Naive thymus-derived CD4-positive, alpha-beta T cell (primary cell): ENCODE measurements at places on chromosomes 5 and 9. TPM values are rescaled to one million over a fixed set of nuclear protein-coding genes. Genes with fewer than 3 reads are reported as not detected.

NEUROG1 gene
- not detected for total RNA-seq

S100Z gene
- not detected for total RNA-seq

SPACA9 gene
- 2.5 TPM for total RNA-seq

PCDHGB3 gene
- total RNA-seq, result 0.24 TPM

LECT2 gene
- not detected in 2 replicates for total RNA-seq

PTPN3 gene
- not detected for total RNA-seq

PCDHB14 gene
- not detected in 2 replicates for total RNA-seq

TICAM2 gene
- total RNA-seq, result 3.7 TPM

DNA sequence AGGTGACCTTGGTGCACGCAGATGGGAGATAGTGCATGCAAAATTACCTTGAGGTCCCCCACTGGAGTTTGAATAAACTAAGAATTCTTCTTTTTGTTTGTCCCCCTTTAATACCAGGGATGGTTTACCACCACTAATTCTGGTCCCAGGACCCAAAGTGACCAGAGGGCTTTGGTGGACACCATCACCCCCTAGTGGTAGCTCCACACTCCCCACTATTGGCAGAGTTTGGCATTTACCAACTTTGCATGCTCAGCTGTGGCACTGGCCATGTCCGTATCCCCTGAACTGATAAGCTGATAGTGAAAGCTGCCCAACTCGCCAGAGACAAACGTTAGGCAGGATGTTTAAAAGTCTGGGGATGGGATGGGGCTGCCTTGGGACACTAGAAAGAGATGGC lies 3.3 kb downstream of the ASTN2 start:
- H3K27ac ChIP-seq, result no peak overlapping the region
- H3K4me1 ChIP-seq, result no peaks in the 10 kb centered on the region
- no peaks in the 10 kb centered on the region for H3K27me3 ChIP-seq

- no peaks in the 10 kb centered on the region for H3K4me1 ChIP-seq
- no peaks in the 10 kb centered on the region for H3K27me3 ChIP-seq
- H3K4me3 ChIP-seq, result no peak overlapping the region
- no peak overlapping the region for H3K27ac ChIP-seq
- no peaks in the 10 kb centered on the region for H3K36me3 ChIP-seq
Observed at GRCh38 chr5:58849921-58850667, 267.2 kb downstream of the RAB3C start.

DNA sequence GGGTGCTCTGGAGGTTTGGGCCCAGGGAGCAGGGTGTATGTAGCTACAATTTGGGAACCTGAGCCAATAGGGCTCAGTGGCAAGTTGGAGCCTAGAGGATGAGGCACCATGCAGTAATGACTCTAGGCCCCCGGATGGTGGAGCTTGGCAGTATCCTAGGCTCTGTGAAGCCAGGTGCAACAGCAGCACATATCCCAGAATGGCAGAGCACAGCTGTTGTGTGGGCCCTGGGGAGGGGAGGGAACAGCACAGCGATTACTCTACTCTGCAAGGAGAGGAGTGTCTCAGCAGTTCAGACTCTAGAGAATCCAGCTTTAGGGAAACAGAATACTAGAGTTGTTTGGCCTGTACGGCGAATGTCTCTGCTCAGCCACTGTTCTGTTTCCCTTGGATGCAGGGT lies 56.1 kb downstream of the LRRTM2 start:
- no peaks in the 10 kb centered on the region for H3K4me1 ChIP-seq
- H3K27ac ChIP-seq, result no peak overlapping the region
- no peak overlapping the region for H3K4me3 ChIP-seq
- no peaks in the 10 kb centered on the region for H3K36me3 ChIP-seq
- no peak for DNase-seq

DNA sequence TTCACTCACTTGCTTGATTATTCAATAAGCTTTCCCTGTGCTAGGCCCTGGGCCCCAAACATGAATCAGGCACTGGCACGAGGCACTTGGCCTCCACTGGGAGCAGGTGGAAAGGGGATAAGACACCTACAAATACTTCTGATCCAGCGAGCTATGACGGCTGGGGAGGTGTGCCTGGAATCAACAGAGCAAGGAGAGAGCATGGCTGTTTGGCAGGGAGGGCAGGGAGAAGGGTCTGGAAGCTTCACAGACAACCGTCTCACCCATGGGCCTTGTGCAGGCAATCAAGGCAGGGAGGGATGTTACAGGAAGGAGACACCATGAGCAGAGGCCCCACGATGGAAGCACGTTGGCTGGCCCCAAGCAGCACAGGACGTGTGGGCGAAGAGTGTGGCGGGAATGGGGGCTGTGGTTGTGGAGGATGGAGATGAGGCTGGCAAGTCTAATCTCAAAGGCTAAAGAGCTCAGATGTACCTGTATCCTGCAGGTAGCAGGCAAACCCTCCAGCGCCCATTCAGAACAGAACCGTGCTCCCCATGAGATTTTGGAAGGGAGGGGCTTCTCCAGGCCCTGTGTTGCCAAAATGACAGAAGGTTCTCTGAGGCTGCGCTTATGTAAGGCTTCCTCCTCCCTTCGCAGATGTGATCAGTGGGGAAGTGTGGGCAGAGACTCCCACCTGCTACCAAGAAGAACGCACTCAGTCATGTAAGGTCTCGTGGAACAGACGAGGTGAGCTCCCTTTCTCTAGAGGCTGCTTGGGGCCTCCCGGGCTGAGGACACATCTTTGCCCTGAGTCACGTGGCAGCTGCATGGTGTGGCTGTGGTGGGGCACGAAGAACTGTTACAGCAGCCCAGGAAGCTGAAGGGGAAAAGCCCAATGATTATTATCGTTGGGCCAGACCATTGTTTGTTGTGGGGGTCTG lies 189.7 kb downstream of the DAB2IP start:
- H3K4me1 ChIP-seq, result no peaks in the 10 kb centered on the region
- H3K4me3 ChIP-seq, result no peak overlapping the region
- DNase-seq, result no peak
- no peaks in the 10 kb centered on the region for H3K36me3 ChIP-seq
- H3K27ac ChIP-seq, result no peak overlapping the region

DNA sequence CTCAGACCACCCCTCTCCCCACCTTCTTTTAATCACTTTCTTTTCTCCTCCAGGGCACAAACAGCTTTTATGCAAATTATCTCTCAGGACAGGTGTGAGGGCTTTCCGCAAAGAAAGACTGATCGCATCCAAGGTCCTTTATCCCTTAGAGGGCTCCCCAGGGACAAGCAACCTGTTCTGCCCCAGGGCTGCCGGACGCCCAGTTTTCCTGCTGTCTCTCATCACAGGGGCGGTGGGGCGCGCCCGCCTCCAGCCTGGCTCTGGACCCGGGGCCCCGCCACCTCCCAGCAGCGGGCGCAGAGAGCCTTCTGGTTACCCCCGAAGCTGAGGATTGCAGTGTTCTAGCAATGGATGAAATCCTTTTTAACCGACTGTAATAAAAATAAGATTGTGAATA lies 266.1 kb downstream of the CWC27 start:
- H3K36me3 ChIP-seq, result no peaks in the 10 kb centered on the region
- H3K4me1 ChIP-seq, result peaks cover 20% of the 10 kb centered on the region
- H3K27me3 ChIP-seq, result no peaks in the 10 kb centered on the region
- DNase-seq, result no peak
- H3K4me3 ChIP-seq, result peak overlapping the region; percentile 78

DNA sequence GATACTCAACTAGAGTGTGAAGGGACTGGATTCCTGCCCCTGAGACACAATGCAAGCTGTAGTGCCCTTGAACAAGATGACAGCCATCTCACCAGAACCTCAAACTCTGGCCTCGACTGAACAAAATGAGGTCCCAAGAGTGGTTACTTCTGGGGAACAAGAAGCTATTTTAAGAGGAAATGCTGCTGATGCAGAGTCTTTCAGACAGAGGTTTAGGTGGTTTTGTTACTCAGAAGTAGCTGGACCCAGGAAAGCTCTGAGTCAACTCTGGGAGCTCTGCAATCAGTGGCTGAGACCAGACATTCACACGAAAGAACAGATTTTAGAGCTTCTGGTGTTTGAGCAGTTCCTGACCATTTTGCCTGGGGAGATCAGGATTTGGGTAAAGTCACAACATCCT lies 2.4 kb downstream of the ZNF483 start:
- H3K27me3 ChIP-seq, result no peaks in the 10 kb centered on the region
- peaks cover 6% of the 10 kb centered on the region for H3K4me1 ChIP-seq
- no peak overlapping the region for H3K27ac ChIP-seq
- H3K4me3 ChIP-seq, result no peak overlapping the region

- peaks cover 14% of the 10 kb centered on the region for H3K27me3 ChIP-seq
- H3K4me1 ChIP-seq, result peaks cover 5% of the 10 kb centered on the region
- no peak overlapping the region for H3K27ac ChIP-seq
- H3K4me3 ChIP-seq, result no peak overlapping the region
Observed at GRCh38 chr9:129617167-129617566, 3.7 kb downstream of the C9orf50 start.

- H3K4me3 ChIP-seq, result no peak overlapping the region
- H3K4me1 ChIP-seq, result no peaks in the 10 kb centered on the region
- H3K36me3 ChIP-seq, result no peaks in the 10 kb centered on the region
Observed at GRCh38 chr5:65020492-65020891, 251.8 kb downstream of the CWC27 start.

GRCh38 chr5:107736638-107737037 lies 65.9 kb upstream of the EFNA5 start:
- H3K4me3 ChIP-seq, result no peak overlapping the region
- H3K36me3 ChIP-seq, result no peaks in the 10 kb centered on the region
- no peak for DNase-seq
- H3K27ac ChIP-seq, result no peak overlapping the region
- H3K4me1 ChIP-seq, result no peaks in the 10 kb centered on the region
- H3K27me3 ChIP-seq, result no peaks in the 10 kb centered on the region

DNA sequence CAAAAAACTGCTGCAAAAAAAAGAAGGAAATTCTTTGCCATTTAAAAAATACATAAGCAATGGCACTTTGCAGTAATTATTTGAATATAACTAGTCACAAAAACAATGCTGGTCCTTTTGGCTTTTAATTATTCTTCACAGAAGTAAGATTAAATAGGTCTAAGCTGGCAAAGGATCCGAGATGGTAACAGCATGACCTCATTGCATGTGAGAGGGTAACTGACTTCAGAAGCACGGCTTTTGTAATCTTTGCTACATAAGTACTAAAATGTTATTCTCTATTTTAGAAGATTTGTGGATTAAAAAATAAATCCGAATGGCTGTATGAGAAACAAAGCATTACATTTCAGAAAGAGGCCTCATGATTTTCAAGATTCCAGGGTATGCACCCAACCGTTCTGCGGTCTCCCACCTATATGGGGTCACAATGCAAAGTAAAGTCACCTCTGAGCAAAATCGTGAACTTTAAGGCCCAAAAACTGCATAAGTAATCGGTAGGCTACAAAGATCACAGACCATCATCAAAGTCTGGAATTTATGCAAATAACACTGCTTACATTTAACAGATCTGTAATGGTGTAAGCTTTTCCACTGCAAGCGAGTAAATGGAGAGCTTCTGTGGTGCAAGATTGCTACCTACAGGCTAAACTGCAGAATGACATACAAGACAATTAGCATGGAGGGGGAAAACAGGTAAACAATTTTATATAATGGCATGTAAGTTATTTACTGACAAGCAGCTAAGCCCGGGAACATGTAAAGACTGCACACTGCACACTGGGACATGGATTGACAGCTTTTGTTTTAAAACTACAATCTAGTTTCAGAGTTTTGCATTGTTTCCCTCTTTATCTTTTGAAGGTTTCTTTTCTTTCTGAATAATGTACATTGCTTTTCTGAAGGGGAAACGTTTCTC lies 231.6 kb downstream of the SLF1 start:
- no peak for DNase-seq
- no peaks in the 10 kb centered on the region for H3K4me1 ChIP-seq
- no peak overlapping the region for H3K4me3 ChIP-seq
- H3K27me3 ChIP-seq, result no peaks in the 10 kb centered on the region
- H3K27ac ChIP-seq, result no peak overlapping the region

- H3K4me1 ChIP-seq, result no peaks in the 10 kb centered on the region
- no peak overlapping the region for H3K4me3 ChIP-seq
- no peak for DNase-seq
- no peak overlapping the region for H3K27ac ChIP-seq
Observed at GRCh38 chr9:98158071-98158831, 34.2 kb downstream of the CORO2A start.

- H3K36me3 ChIP-seq, result no peaks in the 10 kb centered on the region
- no peak for DNase-seq
- H3K4me1 ChIP-seq, result no peaks in the 10 kb centered on the region
- H3K4me3 ChIP-seq, result no peak within 1 kb of the TSS
- H3K27ac ChIP-seq, result no peak within 1 kb of the TSS
Observed at GRCh38 chr5:135447298-135447929, at the start of gene DCANP1. Gene DCANP1 (minus strand): TSS chr5:135447348. CDS start chr5:135447108, 240 bp downstream.

GRCh38 chr5:1111241-1111726 lies 579 bp downstream of the SLC12A7 start:
- no peak for DNase-seq
- peak overlapping the region; percentile 83 for H3K27ac ChIP-seq
- peaks cover 9% of the 10 kb centered on the region for H3K4me1 ChIP-seq
- H3K4me3 ChIP-seq, result peak overlapping the region; percentile 61
- H3K36me3 ChIP-seq, result no peaks in the 10 kb centered on the region

DNA sequence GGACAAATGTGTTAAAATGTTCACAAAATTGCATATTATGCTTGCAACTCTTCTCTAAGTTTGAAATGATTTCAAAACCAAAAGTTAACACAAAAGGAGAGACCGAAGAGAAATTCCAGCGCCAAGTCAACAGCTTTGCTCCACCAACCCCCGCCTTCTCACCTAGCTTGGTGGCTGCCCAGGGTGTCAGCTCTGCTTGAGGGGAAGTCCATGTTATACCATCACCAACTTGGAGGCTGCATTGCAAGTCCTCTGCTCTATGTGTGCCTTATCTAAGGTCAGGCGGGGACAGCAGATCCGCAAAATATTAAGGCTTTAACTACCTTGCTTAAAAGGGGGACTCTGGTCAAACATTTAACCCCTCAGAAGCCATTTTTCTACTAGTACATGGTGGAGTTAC lies 14.6 kb downstream of the CCNJL start:
- no peaks in the 10 kb centered on the region for H3K36me3 ChIP-seq
- no peaks in the 10 kb centered on the region for H3K27me3 ChIP-seq
- no peaks in the 10 kb centered on the region for H3K4me1 ChIP-seq
- no peak overlapping the region for H3K27ac ChIP-seq
- DNase-seq, result no peak
- H3K4me3 ChIP-seq, result no peak overlapping the region

- H3K27ac ChIP-seq, result no peak overlapping the region
- no peak overlapping the region for H3K4me3 ChIP-seq
- no peaks in the 10 kb centered on the region for H3K36me3 ChIP-seq
- H3K27me3 ChIP-seq, result no peaks in the 10 kb centered on the region
Observed at GRCh38 chr5:20370061-20370460, 382.1 kb upstream of the CDH18 start.

- H3K27me3 ChIP-seq, result no peaks in the 10 kb centered on the region
- no peak for DNase-seq
- H3K36me3 ChIP-seq, result no peaks in the 10 kb centered on the region
Observed at GRCh38 chr9:101094686-101095085, 66.2 kb downstream of the PLPPR1 start.

- H3K36me3 ChIP-seq, result no peaks in the 10 kb centered on the region
- H3K4me1 ChIP-seq, result no peaks in the 10 kb centered on the region
- no peak overlapping the region for H3K27ac ChIP-seq
- H3K27me3 ChIP-seq, result peaks cover 7% of the 10 kb centered on the region
Observed at GRCh38 chr5:133611357-133612248, 738 bp downstream of the FSTL4 start.

- H3K27ac ChIP-seq, result no peak overlapping the region
- no peaks in the 10 kb centered on the region for H3K27me3 ChIP-seq
- no peaks in the 10 kb centered on the region for H3K36me3 ChIP-seq
- no peaks in the 10 kb centered on the region for H3K4me1 ChIP-seq
- no peak overlapping the region for H3K4me3 ChIP-seq
Observed at GRCh38 chr9:125839317-125839716, 92.1 kb downstream of the PBX3 start.

- H3K27ac ChIP-seq, result no peak overlapping the region
- no peak for DNase-seq
- no peaks in the 10 kb centered on the region for H3K27me3 ChIP-seq
- no peaks in the 10 kb centered on the region for H3K36me3 ChIP-seq
- peaks cover 15% of the 10 kb centered on the region for H3K4me1 ChIP-seq
- no peak overlapping the region for H3K4me3 ChIP-seq
Observed at GRCh38 chr9:123337971-123338370, 18.0 kb upstream of the CRB2 start.
